ENCODE measurements at places on chromosomes 11 and 22. TPM values are rescaled to one million over a fixed set of nuclear protein-coding genes. Genes with fewer than 3 reads are reported as not detected.

The TIRAP gene
- total RNA-seq = 10.6 TPM

The KDM4E gene
- not detected for total RNA-seq

The CLDN5 gene
- total RNA-seq = 1.0 TPM

The METTL15 gene
- 16.2 TPM for total RNA-seq

The SLC37A2 gene
- 1.2 TPM for total RNA-seq

The NAALADL1 gene
- 0.35 TPM for total RNA-seq

The FXYD2 gene
- 0.26 TPM for total RNA-seq

The EIF1AD gene
- total RNA-seq = 61.0 TPM

The OR10G6 gene
- total RNA-seq = not detected

The NXPE4 gene
- not detected for total RNA-seq

The HEPN1 gene
- total RNA-seq = not detected

The FXYD6 gene
- 113 TPM for total RNA-seq

The NXPE2 gene
- 0.26 TPM for total RNA-seq

The PCF11 gene
- 67.9 TPM for total RNA-seq

The MS4A4A gene
- total RNA-seq = not detected

The ME3 gene
- 18.9 TPM for total RNA-seq

The OR51B4 gene
- total RNA-seq = not detected

The CKAP5 gene
- total RNA-seq = 253 TPM

The FAT3 gene
- 39.2 TPM for total RNA-seq

The CFAP300 gene
- 6.4 TPM for total RNA-seq

The ANO5 gene
- total RNA-seq = 3.4 TPM

The SLC22A8 gene
- total RNA-seq = not detected
